ENCODE measurements at places on chromosomes 4 and X. TPM values are rescaled to one million over a fixed set of nuclear protein-coding genes. Genes with fewer than 3 reads are reported as not detected.

- DNase-seq: no peak
Observed at GRCh38 chr4:186728631-186729271, 5.1 kb upstream of the FAT1 start.

Gene SSX3
- not detected for total RNA-seq

DNA sequence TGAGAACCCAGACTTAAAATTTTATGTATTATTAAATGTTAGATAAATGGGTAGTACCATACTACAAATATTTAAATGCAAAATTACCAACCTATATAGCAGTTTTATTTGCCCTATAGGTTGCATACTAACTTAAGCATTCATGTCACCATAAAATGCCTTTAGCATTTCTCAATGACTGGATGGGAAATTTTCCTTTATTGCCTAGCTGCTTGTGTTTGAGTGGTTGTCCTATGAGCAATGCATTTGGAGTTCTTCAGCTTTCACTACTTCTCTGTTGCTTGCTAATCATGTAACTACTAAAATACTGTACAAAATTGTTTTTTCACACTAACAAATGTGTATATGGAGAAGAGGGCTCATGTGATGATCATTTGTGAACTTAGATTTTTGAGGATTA, 44.2 kb upstream of the CEP135 start:
- DNase-seq: no peak

GRCh38 chr4:98193459-98194105, 50.3 kb upstream of the STPG2 start:
- no peak for DNase-seq

GRCh38 chr4:163662768-163663167, 168.3 kb downstream of the TMA16 start:
- no peak for DNase-seq

Gene CENPVL2
- total RNA-seq: not detected
